ENCODE measurements at places on chromosomes 2 and 18. TPM values are rescaled to one million over a fixed set of nuclear protein-coding genes. Genes with fewer than 3 reads are reported as not detected.

DNA sequence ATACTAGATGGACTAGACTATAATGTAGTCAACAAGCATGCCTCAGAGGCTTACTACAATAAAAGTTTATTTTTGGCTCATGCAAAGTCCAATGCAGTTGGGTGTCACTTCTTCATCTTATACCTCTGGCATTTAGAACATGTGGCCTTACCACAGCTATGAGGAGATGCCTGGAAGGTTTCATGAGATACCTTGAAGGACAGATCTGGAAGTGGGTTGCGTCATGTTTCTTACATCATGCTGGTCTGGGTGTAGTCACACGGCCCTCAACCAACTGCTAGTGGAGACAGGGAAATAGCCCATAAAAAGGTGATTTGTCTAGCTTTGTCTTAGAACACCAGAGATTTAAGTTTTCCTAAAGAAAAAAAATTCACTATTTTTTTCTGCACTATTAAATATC lies 91.7 kb upstream of the MMADHC start:
- no peak for DNase-seq

GRCh38 chr2:46392561-46393346 lies 86.6 kb upstream of the TMEM247 start:
- DNase-seq: no peak

DNA sequence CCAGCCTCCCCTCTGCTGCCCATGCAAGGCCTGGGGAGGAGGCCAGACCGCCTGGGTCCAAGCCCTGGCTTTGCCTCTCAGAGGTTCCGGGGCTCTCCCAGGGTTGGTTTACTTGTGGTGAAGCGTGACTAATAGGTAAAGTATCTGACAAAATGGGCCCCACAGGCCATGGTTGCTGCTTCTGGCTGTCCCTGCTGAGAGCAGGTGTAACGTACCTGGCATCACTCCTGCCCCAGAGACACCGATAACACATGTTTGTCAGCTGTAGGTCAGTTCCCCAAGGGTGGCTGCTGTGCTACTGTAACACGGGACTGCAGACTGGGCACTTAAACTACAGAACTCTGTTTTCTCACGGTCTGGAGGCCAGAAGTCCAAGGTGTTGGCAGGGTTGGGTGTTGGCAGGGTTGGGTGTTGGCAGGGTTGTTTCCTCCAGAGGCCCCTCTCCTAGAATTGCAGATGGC lies 34.1 kb downstream of the ODC1 start:
- DNase-seq: no peak

DNA sequence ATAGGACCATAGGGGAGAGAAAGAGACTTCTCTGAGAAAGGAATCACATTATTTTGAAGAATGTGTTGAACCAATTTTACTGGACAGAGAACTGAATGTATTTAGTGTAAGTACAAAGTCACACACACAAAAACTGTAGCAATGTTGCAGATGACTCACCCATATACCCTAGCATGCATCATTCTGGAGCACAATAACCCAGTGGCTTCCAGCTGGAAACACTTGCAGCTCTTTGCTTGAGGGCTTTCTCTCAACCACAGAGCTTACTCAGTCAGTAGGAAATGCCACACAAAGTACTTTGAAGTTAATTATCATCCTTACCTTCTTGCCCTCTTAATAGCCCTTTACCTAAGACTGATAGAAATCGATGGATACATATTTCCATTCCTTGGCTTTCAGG lies 760.0 kb upstream of the FSHR start:
- DNase-seq: no peak

- no peak for DNase-seq
Measured at GRCh38 chr2:175167076-175167791, 769 bp downstream of the ATF2 start.

DNA sequence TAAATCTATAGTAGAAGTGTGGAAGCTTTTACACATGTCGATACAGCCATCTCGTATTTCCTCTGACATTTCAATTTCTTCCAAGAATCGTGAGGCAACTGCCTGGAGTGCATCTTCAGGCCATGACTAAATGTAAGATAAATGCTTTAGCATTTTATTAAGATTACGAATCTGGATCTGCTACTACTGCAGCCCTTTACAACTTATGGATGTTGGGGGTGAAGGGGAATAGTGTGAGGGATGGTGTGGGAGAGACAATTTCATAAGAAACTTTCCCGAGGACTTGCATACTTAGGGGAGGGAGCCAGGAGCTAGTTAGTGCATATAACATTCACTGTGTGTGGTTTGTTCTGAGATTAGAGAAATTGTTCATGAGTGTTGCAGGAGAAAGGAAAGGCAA lies 204.8 kb downstream of the SLC39A10 start:
- DNase-seq: no peak

DNA sequence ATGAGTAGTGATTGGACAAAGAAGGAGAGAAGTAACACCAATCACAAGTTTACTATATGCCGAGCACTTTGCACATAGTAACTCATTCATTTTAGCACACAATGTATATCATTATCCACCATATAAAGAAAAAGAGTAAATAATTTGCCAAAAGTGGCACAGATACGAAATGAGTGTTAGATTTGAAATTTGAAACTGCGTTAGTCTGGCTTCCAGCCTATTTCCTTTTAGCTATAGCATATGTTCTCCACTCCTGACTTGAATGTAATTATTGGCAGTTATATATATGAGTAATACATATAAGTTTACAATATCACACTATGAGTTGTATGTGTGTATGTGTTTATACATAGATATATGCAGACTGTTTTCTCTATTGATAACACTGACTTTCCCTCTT lies 98.6 kb downstream of the NOL4 start:
- DNase-seq: no peak

Gene TLX2
- not detected for total RNA-seq

Gene ANTXR1
- total RNA-seq: 147 TPM

All from posterior vena cava (tissue), 2 donors.